Aorta (tissue), 5 donors: ENCODE measurements at places on chromosomes 4 and X. TPM values are rescaled to one million over a fixed set of nuclear protein-coding genes. Genes with fewer than 3 reads are reported as not detected.

The SCML2 gene
- total RNA-seq = 2.2 TPM

The USP17L11 gene
- not detected for total RNA-seq

The TCEAL7 gene
- total RNA-seq = 12.7 TPM

The PAK3 gene
- 14.7 TPM for total RNA-seq

The DOK7 gene
- 3.3 TPM for total RNA-seq

The F11 gene
- 0.48 TPM for total RNA-seq

The TSPAN7 gene
- total RNA-seq = 35.2 TPM

The NIPAL1 gene
- 1.1 TPM for total RNA-seq

GRCh38 chr4:88448889-88449288, 8.0 kb upstream of the HERC5 start:
- DNase-seq = no peak

- DNase-seq = no peak
Observed at GRCh38 chrX:25548811-25549210, 533.0 kb upstream of the ARX start.

- DNase-seq = no peak
Observed at GRCh38 chr4:57013543-57014120, 34.9 kb downstream of the POLR2B start.

GRCh38 chr4:140395668-140396067, 22.2 kb downstream of the SCOC start:
- DNase-seq = no peak

GRCh38 chr4:122906859-122907305, 15.5 kb downstream of the NUDT6 start:
- no peak for DNase-seq

- no peak for DNase-seq
Observed at GRCh38 chrX:96721354-96721753, 36.7 kb downstream of the DIAPH2 start.

GRCh38 chr4:122824616-122825015, 2.0 kb upstream of the FGF2 start:
- DNase-seq = no peak

DNA sequence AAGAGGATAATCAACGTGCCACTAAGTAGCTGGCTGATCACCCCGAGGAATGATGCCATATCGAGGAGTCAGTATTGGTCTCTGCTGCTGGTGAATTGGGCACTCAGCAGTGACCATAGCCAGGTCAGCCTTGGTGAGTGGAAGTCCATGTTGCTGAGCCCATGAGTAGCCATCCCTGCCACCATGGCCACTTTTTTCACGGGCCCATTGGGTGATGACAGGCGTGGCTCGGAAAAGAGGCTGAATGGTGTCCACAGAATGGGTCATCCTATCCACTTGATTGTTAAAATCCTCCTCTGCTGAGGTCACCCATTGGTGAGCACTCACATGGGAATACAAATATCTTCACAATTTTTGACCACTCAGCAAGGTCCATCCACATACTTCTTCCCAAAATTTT, 114.4 kb downstream of the UBE2NL start:
- DNase-seq = no peak

GRCh38 chrX:149611623-149612175, 16.6 kb upstream of the HSFX2 start:
- DNase-seq = no peak
